ENCODE measurements at places on chromosomes 2 and 18.
A peak's percentile ranks its signal among the peaks of the same experiment; 100 is the strongest.

- DNase-seq: no peak
Observed at GRCh38 chr2:234763002-234763873, 188.6 kb upstream of the SH3BP4 start.

GRCh38 chr2:213086050-213086449 is 65.4 kb downstream of the IKZF2 start:
- no peak for DNase-seq

DNA sequence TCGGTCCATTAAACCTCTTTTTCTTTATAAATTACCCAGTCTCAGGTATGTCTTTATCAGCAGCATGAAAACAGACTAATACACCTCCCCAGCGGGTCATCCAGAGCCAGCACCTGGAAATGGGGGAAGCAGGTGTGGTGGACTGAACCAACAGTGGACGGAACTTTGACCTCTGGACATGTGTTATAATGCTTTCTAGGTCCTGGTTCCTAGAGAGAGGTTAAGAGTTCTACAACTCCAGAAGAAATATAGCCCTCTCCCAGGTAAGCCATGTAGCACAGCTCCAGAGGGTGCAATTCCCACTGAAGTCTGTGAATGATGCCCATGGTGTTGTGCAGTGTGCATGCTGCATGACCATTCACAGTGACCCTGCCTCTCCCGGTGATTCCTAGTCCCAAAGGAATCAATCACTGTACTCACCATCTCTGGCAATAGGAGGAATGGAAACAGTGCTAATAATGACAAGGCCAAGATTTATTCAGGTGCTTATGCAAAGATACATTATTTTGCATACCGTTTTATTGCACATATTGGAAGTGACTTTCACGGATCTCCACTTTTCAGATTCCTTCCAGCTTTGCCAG is 45.2 kb upstream of the MYO1B start:
- no peak for DNase-seq

GRCh38 chr2:162050513-162050961 is 23.5 kb downstream of the DPP4 start:
- no peak for DNase-seq

DNA sequence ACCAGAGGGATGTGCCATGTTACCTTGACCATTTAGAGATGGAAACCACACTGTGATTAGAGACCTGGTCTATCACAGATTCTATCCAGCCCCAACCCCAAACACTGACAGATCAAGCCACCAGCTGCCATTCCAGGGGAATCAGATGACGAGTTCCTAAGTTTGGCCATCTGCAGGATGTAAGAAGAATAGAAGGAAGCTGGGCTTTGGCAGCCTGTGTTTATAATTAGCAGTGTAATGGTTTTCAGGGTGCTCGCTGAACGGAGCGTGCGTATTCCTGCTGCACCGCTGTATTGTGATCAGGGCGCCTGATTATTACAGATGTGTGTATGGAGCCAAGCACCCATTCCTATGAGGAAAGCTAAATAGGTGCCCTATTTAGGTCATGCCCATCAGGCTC is 138.1 kb downstream of the LRRC30 start:
- no peak for DNase-seq

- no peak for DNase-seq
Observed at GRCh38 chr2:170243118-170243837, 65.3 kb downstream of the MYO3B start.

GRCh38 chr2:202765436-202765835 is 106.1 kb downstream of the ICA1L start:
- DNase-seq: no peak

- DNase-seq: no peak
Observed at GRCh38 chr2:190843890-190844699, 36.5 kb upstream of the GLS start.

- no peak for DNase-seq
Observed at GRCh38 chr2:18980786-18981430, 377.5 kb downstream of the OSR1 start.

GRCh38 chr2:33877348-33878016 is 278.4 kb upstream of the FAM98A start:
- DNase-seq: no peak

- no peak for DNase-seq
Observed at GRCh38 chr2:15303874-15304273, 257.3 kb downstream of the NBAS start.

- DNase-seq: peak; percentile 14
Observed at GRCh38 chr18:66616523-66616983, 12.7 kb upstream of the CDH19 start.

- DNase-seq: no peak
Observed at GRCh38 chr18:13804305-13804704, 19.6 kb upstream of the MC5R start.

DNA sequence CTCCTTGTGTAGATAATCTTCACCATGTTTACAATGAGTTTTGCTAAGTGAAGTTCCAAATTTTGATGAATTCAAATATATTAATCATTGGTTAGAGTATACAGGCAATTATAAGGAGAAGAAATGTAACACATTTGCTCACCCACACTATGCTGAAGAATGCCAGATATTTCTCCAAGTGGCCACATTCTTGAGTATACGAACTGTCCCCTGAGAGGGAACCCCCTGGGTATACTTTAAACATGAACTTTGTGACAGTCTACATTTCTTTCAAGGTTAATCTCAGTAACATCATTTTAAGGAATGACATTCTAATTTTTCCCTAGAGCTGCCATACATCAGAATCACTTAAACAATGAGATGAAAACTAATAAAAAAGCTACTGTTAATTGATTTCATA is 39.8 kb upstream of the CDKL4 start:
- no peak for DNase-seq

- DNase-seq: no peak
Observed at GRCh38 chr2:240410808-240411207, 24.7 kb upstream of the GPC1 start.

DNA sequence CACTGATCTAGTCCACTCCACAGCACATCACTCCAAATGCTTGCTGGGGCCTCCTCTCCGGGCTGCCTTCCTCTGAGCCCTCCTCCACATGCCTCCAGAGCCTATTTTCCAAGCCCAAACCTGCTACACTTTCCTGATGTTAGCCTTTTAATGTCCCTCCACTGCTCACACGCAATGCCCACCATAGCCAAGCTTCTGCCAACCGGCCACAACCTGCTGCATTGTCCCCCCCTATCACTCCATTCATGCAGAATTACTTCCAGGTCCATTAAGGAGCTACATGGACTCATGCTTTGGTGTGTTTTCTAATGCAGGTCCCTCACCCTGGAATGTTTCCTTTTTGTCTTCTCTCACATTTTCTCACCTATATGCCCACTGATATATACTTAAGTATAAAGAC is 129.3 kb downstream of the MARCHF4 start:
- no peak for DNase-seq

- DNase-seq: no peak
Observed at GRCh38 chr2:203648273-203648672, 58.2 kb upstream of the CD28 start.

DNA sequence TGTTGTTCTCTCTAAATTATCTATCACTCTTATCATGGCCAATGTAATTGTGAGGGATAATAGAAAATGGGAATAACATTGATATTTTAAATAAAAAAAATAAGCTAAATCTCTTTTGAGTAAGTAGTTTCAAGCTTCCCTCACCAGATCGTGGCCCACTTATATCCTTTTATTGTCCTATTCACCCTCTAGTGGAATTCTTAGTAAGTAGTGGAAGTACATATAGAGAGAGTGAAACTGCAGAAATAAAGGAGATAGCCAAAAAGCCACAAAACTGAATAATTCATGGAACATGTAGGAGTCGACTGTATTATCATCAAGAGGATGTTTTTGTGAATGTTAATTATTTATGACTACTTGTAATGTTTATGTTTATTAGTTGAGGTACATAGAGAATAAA is 66.1 kb upstream of the DTNA start:
- DNase-seq: no peak

- no peak for DNase-seq
Observed at GRCh38 chr2:223314811-223315210, 262.8 kb downstream of the KCNE4 start.

- DNase-seq: no peak
Observed at GRCh38 chr2:67560771-67561456, 163.8 kb downstream of the ETAA1 start.

DNA sequence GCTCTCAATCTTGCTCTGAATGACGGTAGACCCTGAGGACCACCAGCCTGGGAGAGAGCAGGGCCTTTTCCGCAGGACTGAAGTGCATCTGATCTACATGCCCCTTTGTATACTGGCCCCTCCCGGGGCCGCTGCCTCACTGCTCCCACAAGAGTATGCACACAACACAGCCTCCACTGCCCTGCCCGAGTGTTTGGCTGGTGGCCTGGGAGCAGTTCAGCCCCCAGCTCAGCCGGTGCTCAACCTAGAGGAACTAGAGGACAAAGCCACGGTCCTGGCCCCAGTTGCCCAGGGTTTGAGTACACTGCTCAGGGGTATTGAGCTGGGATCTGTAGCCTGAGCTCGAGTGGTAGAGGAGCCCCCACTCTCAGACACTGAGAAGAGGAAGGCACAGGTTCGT is 118.9 kb upstream of the CAB39 start:
- DNase-seq: no peak

DNA sequence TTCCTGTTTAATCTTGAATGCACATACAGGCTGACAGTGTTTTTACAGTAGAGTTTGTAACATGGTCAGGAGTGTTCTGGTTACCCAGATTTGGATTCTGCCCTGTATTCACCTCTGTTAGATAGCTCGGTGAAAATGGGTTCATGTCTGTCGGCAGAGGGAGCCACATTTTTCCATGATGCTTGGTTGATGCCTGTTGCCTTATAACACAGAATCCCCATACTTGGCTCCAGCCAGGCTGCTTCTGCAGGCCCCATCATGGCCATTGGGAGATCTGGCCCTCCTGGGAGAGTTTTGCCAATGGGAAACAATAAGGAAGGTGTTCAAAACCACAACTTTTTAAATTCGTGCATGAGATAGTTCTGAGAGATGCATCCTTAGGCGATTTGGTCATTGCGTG is 78.1 kb downstream of the WDSUB1 start:
- no peak for DNase-seq

DNA sequence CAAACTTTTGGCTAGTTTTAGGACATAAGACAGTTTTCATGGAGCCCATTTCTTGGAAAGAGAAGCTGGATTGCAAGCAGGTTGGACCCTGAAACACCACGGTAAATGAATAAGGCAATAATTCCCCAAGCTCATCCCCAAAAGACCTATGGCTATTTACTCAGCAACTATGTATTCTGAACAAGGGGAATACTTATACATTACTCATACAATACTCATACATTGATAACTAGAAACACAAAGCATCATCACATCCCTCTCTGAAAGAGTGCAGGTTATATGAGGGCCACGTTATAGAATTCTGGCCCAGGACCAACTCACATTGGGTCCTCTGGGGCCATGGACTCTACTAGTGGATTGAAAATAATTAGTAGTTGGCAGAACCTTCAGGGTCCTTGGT is 154.8 kb downstream of the TMX3 start:
- DNase-seq: no peak

DNA sequence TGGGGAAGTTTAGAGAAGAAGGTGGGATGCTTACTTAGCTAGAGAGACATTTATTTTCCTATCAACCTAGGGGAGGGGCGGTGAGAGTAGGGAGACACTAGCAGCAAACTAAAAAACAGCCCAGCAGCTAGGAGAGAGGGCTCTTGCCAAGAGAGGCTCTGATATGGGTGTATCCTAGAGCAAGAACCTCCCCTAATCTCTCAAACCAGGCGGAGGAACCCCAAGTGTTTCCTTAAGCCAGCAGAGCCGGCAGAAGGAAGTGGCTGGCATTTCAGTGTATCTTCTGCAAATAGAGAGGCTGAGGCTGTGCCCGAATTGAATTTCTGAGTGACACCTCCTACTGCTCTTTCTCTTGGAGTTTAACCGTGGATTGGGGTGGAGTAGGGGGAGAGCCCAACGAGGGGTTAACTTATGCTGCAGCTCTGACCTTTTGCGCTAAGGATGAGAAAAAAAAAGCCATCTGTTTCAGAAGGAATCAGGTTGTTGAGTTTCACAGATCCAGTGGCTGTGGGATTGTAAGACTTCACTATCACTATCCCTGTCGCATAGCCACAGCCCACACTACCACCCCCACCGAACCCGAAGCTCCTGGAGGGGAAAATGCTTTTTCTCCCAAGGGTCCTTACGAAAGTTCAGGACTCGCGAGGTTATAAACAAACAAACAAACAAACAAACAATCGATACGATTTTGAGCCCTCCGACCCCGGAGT is 1.4 kb downstream of the ST8SIA5 start:
- no peak for DNase-seq

DNA sequence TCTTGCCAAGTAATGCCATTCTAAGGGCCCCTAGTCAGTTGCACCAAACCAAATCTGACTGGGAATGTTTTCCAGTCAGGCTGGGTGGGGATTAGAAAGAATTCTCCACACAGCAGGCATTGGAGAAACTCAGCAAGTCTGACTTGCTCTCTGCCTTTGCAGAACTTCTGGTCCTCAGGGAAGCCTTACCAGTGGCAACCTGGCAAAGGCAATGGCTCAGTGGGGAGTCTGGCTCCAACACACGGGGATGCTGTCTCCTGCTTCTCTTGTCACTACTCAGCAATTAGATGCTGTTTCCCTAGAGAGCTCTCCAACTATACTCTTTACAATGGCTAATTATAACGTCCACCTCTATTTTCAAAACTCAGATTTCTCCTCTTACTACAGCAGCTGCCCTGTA is 810.7 kb downstream of the LRRTM4 start:
- DNase-seq: no peak

DNA sequence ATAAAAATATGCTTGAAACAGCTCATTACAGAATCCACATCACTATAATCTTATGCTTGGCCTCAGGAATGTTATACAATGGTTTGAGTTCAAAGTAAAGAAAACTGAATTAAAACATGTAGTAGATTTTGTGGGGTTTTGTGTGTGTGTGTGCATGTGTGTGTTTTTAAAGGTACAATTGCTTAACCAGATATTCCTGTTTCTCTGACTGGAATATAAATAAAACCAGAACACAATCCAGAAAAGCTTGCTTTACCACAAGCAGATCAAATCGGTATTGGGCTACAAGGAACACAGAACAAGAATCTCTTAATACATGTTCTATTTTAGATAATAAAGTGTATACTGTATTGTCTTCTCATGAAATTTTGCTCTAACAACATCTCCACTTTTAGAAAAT is 110.0 kb downstream of the TMEM247 start:
- no peak for DNase-seq

- DNase-seq: no peak
Observed at GRCh38 chr2:230944757-230945372, 19.8 kb upstream of the GPR55 start.

- DNase-seq: no peak
Observed at GRCh38 chr2:1731963-1732768, 12.1 kb downstream of the PXDN start.

DNA sequence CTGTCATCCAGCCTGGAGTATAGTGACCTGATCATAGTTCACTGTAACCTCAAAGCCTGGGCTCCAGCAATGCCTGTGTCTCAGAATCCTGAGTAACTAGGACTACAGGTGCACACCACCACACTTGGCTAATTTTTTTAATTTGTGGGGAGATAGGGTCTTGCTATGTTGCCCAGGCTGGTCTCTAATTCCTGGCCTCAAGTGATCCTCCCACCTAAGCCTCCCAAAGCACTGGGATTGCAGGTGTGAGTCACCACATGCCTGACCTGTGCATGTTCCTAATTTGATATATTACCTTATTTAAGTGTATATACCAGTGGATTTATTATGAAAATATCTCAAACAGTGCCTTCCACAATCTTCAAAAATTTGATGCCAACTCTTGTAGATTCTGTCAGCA is 123.6 kb upstream of the XIRP2 start:
- no peak for DNase-seq

Data from Ammon's horn (tissue), 1 donor.